KBM-7 (cell line): ENCODE measurements at places on chromosomes 12 and 14.

- no peak for DNase-seq
Observed at GRCh38 chr14:97633131-97633738, 836.1 kb downstream of the VRK1 start.

GRCh38 chr14:77830692-77831091 lies 30.8 kb downstream of the ADCK1 start:
- DNase-seq, result no peak

DNA sequence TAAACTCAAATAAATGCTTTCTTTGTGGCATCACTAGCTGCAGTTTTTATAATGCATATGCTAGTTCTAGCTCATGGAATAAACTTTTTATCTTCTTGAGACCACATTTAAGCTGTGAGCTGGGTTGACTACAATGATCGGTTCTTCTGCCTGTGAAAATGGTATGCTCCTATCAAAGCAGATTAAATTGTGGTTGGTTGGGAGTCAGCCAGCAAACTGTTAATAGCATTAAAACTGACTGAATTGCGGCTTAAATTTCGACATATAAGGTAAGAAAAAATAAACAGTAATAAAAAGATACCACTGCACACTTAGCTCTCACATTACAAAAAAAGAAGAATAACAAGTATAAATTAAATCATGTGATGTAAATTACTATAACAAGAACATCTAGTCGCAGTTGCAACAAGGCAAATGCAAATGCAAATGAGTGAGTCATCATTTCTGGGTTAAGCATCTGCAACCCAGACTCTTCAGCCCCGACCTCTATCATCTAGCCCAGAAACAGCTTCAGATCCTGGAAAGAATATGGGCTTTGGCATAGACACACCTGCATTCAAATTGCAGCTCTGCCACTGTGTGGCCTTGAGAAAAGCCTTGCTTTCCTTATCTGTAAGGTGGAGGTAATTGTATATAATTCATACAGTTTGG lies 19.8 kb upstream of the DHRS7 start:
- DNase-seq, result no peak

DNA sequence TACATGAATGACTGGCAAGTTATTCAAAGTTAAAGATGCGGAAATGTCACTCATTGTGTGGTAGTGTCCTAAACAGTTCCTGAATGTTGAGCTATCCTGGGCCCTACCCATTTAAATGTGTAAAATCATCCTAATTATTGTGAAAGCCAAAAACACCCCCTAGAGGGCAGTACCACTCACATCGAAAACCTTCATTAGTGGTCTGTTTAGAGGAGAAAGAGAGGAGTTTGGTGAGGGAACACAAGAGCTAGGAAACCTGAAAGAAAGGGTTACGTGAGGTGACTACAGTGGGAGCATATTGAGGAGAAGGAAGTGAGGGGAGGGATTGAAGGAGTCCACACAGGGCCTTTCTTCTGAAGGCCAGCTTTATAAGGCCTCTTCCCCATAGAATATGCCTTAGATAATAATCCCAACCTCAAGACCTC lies 2.5 kb upstream of the TEP1 start:
- DNase-seq, result peak; percentile 93

DNA sequence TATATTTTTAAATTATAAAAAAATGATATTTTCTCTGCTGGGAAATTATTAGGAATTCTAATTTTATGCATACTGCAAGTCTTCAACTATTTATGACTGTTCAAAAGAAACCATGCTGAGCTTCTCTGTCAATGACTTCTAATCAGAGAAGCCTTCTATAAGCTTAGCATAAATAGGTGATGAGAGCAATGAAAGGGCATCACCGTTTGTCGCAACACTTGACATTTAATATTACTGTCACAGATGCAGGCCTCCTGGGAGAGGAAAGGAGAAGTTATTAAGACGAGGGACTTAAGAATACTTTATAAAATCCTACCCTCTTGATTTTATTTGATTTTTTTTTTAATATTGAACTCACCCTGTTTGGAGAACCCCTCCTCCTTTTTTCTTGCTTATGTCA lies 69.8 kb downstream of the CAPZA3 start:
- no peak for DNase-seq

- DNase-seq, result peak; percentile 18
Observed at GRCh38 chr12:88299567-88300101, 157.5 kb downstream of the TMTC3 start.

DNA sequence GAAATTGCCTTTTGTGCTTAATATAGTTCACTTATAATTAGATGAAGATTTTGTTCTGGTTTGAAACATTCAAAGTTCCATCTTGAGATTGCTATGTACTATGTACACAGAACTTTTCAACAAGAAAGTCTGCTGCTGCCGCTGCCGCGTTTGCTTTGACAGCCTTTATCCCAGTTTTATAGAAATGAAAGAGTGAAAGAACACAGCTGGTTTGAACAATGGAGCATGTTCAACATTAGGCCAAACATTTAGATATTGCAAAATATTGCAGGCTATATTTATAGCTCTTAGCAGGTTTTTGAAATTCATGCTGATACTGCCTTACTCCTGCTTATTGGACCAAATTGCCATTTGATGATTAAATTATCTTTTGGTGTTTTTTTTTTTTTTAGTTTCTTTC lies 299.8 kb upstream of the PRKD1 start:
- DNase-seq, result no peak

- DNase-seq, result no peak
Observed at GRCh38 chr12:110917467-110917866, 2.9 kb downstream of the MYL2 start.

GRCh38 chr12:148676-149416 lies 65.1 kb downstream of the SLC6A12 start:
- no peak for DNase-seq

GRCh38 chr14:64971943-64972791 lies at the start of gene RAB15:
Gene RAB15 (minus strand): TSS chr14:64972336. CDS start chr14:64972076, 260 bp downstream.
- peak; percentile 28 for DNase-seq

DNA sequence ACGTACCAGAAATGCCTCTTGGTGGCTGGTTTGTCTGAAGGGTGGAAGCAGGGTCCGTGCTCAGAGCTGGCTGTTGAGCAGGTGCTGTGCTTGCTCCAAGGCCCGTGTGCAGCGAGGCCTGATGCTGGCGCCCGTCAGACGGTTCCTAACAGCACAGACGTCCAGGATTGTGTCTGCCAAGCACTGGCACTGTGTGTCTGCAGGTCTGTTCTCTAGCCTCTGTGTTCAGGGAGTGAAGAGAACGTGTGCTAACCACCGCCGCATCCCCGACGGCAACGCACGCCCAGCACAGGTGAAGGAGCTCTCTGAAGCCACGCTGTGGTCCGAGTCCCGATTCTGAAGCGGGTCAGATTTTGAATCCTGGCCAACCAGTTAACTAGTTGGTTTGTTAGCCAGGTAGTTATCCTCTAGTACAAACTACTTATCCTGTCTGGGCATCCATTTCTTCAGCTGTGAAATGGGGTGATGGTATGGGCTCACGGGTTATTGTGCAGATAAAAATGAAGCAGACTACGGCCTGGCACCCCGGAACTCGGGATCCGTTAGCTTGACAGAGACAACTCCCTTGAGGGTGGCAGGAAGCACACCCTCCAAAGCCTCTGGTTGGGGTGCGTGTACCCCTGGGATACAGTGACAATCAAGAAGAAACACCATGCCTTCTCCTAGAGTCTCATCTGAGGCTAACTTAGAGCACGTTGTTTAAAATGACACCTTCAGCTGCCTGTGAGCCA lies 18.6 kb upstream of the TDRD9 start:
- no peak for DNase-seq

DNA sequence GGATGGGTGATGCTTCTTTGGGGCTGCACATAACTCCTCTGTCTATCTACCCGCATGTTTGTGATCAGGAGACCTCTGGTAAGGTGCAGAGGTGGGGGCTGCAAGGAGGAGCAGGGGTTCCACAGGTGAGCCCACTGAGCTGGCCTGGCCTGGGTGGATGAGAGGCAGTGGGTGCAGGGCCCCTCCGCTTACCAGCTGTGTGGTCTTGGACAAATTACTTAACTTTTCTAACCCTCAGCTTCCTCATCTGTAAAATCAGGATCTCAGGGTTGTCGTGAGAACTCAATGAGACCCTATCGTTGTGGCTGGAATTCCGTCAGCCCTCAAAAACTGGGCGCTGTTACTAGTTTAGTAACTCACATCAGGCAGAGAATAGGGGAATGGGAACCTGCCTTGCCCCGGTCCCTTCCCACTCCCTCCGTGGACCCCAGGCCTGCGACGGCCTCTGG lies 7.5 kb downstream of the PTPN6 start:
- DNase-seq, result no peak

GRCh38 chr12:51827925-51828818 lies 20.3 kb downstream of the FIGNL2 start:
- peak; percentile 55 for DNase-seq

- no peak for DNase-seq
Observed at GRCh38 chr14:76201162-76201561, 49.4 kb downstream of the GPATCH2L start.

DNA sequence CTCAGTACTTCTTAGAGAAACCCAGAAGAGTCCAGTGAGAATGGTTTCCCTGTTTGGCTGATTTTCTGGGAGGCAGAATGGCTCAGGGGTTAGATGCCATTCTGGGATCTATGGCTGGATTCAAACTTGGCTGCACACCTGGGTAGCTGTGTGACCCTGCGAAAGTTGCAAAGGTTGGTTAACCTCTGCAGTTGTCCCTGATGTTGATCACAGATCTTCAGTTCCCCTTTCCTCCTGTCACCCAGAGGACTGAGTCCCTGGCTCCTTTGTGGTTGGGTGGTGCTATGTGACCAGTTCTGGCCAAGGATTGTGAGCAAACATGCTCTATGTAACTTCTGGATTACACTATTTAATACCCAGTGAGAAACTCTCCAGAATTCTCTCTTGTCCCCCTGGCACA lies 418.0 kb downstream of the RGS6 start:
- DNase-seq, result no peak

- no peak for DNase-seq
Observed at GRCh38 chr14:24325041-24325530, 9.8 kb downstream of the ADCY4 start.

GRCh38 chr14:76773188-76773885 lies 12.1 kb downstream of the VASH1 start:
- DNase-seq, result peak; percentile 83

DNA sequence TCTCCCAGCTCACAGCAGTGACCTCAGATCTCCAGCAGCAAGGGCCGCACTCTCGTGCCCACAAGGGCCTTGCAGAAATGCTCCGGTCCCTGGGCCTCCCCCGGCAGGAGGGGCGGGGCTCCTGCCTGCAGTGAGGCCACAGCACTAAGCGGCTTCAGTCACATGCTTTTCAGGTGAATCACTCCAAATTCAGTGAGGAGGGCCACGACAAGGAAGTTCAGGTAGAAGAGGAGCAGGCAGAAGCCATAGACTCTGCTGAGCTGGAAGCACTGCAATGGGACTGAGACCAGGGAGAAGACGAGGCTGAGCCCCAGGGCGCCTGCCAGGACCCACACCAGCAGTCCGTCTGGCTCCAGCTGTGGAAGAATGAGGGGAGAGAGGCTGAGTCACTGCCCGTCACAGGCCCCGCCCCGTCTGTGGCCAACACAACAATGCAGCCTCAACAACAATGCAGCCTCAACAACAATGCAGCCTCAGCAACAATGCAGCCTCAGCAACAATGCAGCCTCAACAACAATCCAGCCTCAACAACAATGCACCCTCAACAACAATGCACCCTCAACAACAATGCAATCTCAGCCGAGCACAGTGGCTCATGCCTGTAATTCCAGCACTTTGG lies 35.2 kb downstream of the SLC8B1 start:
- DNase-seq, result no peak

DNA sequence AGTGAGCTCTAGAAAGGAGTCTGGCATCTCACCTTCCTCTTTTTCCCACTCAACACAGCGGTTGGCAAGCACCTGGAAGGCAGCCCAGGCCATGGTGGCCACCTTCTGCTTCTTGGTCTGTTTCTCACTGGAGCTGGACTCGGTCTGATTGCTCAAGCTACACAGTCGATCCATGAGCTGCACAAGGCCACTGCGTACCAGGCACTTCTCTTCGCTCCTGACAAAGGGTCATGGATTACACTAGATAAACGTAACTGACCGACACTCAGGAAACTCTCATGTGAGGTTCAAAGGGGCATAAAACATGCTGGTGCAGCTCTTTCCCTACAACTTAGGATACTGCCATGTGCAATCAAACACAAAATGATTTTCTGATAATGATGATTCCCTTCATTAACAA lies 113.7 kb downstream of the TRAFD1 start:
- no peak for DNase-seq

GRCh38 chr14:97361958-97362357 lies 564.8 kb downstream of the VRK1 start:
- no peak for DNase-seq

- no peak for DNase-seq
Observed at GRCh38 chr12:122029620-122030423, 8.1 kb downstream of the BCL7A start.

GRCh38 chr12:106135075-106135474 lies 3.7 kb downstream of the NUAK1 start:
- no peak for DNase-seq

- no peak for DNase-seq
Observed at GRCh38 chr14:51908086-51908485, 47.7 kb downstream of the GNG2 start.

DNA sequence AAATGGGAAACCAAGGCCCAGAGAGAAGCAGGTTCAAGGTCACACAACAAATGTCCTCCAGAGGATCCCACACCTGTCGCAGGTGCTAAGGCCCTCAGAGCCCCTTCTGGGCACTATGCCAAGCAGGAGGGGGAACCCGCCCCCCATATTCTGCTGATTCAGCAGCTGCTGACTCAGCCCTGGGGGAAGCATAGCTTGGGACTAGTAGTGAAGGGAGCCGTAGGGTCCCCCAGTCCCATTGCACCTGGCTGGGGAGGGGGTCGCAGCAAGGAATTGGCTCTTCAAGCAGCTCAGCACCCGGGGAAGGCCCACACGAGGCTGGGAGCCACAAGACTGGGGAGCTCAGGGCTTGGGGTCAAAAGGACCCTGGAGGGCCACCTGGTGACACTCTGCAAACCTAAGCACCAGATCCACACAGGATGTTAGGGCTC lies 1.0 kb downstream of the RASAL1 start:
- no peak for DNase-seq

- peak; percentile 69 for DNase-seq
Observed at GRCh38 chr12:124044809-124045321, 71.8 kb downstream of the ZNF664 start.

DNA sequence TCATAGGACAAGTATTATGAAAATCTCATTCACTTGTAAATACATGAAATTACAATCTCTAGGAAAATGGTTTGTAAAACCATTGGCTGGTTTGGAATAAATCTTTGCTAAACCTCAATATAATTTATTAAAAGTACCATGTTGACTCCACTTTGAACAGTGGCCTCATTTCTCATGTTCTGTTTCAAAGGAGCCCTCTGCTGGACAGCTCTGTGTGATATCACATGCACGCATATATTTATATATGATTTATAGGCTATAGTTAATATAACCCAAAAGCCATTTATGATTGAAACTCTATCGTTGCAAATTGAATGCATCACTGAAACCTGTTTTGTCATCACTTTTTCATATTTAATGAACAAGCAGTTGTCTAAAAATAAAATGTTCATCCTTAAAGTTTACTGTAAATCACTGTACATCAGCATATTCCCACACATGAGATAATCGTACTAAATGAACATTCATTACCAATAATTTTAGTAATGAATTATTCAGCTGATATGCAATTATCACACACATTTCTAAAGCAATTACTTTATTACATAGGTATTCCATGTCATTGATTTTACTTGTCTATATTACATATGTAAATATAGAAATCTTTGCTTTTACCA lies 493.8 kb downstream of the NPAS3 start:
- DNase-seq, result peak; percentile 19
